ENCODE measurements at places on chromosomes 6 and 20.
A peak's percentile ranks its signal among the peaks of the same experiment; 100 is the strongest.

GRCh38 chr6:88637761-88638545 lies 325.5 kb downstream of the RNGTT start:
- no peak for DNase-seq

DNA sequence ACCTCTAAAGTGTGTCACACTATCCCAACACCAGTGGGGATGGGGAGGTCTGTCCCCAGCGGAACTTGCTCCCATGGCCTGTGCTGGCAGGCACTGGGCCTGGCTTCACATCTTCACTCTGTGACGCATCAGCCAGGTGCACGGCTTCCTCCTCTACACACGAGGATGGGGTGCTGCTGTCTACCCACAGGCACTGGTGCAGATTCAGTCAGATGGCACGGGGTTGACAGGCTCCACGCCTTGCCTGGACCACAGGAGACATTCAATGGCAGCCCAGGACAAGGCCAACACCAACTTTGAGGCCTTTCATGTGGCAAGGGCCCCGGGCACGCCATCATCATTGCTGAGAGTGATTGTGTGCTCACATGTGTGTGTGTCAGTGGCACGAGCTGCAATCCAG lies 92.4 kb downstream of the TMEM242 start:
- no peak for DNase-seq

DNA sequence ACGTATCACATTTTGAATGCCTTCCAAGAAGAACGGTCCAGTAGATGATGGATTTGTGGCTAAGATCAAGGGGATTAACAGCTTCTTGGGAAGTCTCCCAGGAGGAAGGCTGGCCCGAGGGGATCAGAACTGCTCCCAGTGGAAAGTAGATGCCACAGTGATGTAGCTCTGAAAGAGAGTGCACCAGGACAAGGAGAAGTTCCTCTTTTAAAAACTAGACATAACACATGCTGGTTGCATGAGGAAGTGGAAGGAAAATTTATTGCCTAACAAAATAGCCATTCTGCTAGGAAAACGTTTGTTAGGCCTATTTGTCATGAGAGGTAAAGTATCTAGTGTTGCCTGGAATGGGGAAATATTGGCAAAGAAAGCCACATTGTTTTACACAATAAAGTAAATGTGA lies 87.8 kb downstream of the CDH26 start:
- DNase-seq: no peak

DNA sequence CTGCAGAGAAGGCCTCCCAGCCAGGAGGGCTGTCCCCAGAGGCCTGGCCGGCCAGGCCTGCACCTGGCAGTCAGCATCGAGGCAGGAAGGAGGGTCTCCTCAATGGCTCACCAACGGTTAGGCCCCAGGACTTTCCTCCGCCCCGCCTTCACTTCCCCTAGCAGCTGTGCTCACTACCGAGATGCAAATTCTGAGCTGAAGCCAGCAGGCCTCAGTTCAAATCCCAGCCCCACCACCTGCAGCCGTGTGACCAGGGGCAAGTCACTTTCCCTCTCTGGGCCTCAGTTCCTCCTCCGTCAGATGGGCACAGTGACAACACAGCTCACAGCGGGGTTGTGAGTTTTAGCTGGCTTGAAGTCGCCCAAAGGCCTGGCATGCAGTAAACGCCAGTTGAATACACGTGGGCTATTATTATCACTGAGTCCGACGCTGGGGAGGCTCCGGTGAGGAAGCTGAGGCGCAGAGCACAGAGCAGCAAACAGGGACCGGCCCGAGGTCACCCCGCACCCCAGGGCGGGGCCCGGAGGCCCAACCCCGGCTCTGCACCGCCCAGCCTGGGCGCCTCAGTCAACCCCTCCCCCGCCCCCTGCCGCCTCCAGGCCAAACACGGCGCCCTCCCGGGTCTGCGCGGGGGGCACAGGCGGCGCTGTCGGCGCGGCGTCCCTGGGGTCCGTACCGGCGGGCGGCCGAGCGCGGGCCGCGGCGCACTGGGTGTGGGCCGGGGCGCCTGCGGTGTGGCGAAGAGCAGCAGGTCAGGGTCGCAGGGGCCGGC lies 671 bp downstream of the E2F1 start:
- DNase-seq: peak; percentile 65

DNA sequence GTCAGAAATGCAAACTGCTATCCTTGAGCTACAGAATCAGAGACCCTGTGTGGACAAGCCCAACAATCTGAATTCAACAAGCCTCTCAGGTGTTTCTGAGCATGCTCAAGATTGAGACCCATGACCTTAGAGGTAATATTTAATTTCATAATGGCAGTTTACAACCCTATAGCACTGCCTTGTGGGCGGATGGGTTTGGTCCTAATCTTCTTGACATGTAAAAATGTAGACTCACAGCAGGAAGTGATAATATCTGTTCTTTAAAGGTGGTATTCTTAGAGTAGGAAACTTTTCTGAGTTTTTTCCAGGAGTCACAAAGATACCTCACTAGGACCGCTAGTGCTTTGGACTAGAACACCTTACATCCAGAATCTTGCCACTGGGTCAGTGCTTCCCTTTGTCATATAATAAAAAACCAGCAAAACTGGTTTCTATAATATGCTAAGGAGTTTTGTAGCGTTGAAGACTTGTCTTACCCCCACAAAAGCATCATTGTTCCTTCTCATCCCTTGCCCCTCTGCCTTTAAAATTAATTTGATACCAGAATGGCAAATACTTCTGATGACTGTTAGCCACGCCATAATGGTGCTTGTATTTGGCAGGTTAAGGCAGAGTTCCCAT lies 52.6 kb downstream of the E2F3 start:
- no peak for DNase-seq

GRCh38 chr20:50642288-50642803 lies 49.0 kb downstream of the RIPOR3 start:
- DNase-seq: no peak

DNA sequence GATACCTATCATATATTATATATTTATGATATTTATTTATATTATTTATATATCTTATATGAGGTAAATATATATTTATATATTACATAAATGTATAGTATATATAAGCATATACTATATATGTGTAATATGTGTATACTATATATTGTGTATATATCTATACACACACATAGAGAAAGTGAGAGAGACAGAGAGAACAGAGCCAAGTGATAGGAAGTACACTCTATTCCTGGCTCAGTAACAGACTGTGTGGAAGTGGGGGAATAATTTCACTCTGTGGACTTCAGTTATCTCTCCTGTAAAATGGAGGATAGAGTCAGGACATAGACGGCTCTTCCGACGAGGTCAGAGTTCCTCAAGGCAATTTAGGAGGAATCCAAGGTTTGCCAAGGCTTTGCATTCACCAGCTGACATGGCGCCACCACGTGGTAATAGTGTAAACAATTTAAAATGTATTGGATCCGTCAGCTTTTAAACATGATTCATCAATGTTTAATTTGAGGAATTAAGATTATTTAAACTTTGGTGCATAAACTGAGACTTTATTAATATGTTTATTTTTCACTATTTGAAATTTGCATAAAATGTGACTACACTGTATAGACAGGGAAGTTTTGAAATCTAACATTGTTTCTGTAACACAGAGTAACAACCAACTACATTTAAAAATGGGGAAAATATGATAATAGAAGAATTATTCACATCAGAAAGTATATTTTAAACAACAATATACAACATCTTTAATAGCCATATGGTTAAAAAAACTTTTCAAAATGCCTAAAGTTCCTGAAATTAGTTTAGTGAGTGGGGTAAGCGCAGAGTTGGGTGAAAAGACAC lies 75.4 kb upstream of the TMEM244 start:
- DNase-seq: peak; percentile 33

- DNase-seq: no peak
Measured at GRCh38 chr6:48307573-48307972, 196.6 kb upstream of the PTCHD4 start.

GRCh38 chr6:160069459-160069858 lies 52.2 kb upstream of the SLC22A1 start:
- no peak for DNase-seq

GRCh38 chr6:144297511-144298100 lies 12.5 kb downstream of the UTRN start:
- no peak for DNase-seq

DNA sequence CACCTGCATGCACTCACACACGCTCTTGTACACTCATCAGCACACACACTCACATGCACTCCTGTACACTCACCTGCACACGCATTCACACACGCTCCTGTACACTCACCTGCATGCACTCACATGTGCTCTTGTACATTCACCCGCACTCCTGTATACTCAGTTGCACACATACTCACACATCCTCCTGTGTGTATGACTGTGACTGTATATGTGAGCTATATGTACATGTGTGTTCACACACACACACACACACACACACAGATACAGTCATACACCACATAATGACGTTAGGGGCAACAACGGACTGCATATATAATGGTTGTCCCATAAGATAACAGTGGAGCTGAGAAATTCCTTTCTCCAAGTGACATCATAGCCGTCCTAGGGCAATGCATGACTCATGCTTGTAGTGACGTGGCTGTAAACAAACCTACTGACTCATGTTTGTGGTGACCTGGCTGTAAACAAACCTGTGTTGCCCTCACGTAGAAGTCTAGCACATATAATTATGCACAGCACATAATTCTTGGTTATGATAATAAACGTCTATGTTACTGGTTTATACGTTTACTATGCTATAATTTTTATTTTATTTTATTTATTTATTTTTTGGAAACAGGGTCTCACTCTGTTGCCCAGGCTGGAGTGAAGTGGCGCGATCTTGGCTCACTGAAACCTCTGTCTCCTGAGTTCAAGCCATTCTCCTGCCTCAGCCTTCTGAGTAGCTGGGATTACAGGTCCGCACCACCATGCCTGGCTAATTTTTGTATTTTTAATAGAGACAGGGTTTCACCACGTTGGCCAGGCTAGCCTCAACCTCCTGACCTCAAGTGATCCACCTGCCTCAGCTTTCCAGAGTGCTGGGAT lies 22.8 kb upstream of the TAF4 start:
- peak; percentile 64 for DNase-seq

DNA sequence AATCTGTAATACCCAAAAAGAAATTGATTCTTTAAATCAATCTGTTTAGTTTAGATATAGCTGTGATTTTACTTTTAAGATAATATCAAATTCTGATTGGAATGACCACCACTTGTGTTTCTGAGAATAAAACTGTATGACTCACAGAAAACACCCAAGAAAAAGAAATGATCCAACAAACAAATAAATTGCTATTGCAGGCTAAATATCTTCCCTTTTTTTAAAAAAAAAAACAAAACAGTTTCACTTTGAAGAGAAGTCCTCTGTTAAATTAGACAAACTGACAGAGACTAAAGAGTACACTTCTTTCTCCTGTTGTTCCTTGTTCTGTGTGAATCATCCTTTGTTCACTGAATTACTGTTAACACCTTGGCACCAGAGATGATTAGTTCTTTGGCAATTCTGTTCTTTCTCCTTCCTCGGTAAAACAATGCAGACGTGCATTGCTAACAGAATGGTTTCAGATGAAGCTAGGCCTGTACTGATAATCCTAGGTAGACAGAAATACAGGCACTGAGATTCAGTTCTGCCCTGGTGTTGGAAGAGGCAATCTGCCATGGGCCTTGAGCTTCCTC lies 895.2 kb upstream of the CITED2 start:
- DNase-seq: peak; percentile 18

DNA sequence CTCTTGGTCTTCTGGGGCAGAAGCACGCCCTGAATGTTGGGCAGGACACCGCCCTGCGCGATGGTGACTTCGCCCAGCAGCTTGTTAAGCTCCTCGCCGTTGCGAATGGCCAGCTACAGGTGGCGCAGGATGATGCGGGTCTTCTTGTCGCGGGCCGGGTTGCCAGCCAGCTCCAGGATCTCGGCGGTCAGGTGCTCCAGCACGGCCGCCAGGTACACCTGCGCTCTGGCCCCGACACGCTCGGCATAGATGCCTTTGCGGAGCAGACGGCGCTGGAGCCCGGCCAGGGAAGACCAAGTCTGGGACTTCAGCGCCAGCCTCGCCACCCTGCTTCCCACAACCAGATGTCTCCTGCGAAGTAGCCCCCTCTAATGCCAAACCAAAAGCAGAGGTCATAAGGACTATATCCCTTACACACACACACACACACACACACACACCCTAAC lies 8.0 kb upstream of the SLC17A3 start:
- no peak for DNase-seq

DNA sequence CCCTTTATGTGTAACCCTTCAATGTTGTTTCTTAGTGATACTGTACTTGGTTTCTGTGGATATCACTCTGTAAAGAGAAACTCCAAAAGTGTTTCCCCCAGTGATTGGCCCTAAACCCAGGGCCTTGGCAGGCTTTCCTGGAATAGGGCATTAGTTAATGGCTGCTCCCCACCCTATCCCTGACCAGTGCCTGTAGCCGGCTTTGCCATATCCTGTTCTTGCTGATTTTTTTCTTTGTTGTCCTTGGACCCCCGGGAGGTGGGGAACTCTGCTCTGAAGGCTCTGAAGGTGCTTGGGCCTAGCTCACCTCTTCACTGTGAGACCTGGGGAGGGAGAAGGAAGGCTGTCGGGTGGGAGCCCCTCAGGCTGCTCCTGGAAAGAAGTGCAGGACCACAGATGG lies 120.1 kb downstream of the TCP11 start:
- DNase-seq: no peak

DNA sequence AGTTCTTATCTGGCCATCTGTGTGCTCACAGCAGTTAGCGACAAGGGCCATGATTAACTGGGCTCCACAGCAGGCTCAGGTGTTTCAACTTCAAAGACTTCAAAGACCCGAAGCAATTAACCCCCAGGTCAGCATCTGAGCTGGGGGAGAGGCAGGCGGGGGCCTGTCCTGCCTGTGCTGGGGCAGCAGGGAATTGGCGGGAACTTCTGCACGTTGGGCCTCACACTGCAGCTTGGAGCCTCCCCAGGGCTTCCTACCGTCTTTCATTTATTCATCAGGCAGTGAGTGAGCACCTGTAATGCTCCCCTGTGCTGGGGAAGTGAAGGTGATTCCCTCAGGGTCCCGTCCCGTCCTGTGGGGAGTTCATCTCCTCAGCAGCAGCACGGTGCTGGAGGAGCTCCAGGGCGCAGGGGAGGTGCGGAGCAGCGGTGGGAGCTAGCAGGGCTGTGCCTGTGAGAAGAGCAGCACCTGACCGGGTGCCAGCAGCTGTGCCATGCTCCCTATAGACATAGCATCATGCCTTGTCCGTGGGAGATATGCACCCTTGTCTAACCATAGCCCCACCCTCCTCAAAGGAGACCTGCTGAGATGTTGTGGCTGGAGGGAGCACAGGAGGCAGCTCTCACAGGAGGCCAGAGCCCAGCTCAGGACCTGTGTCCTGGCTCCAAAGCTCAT lies 51.8 kb upstream of the FRMD1 start:
- peak; percentile 6 for DNase-seq

GRCh38 chr6:64815718-64816117 lies 891.3 kb downstream of the EYS start:
- DNase-seq: no peak

GRCh38 chr6:148704400-148705246 lies 42.2 kb upstream of the UST start:
- DNase-seq: no peak

- no peak for DNase-seq
Measured at GRCh38 chr6:25960734-25961133, 1.9 kb upstream of the TRIM38 start.

DNA sequence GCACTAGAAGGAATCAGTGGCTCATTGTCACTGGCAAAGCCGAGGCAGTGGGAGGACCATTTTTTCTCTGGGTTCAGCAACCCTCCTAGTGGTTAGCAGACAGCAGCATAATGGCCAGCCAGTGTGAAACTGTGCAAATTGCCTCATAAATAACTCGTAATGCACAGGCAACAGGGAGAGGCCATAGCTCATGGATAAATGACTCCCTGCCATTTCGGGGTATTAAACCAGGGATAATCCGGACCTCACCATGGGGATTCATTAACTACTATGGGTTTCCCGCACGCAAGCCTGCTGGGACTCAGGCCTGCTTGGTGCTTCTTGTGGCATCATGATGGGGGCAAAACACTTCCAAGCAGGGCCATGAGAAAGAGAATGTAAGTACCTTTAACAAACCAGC lies 158.2 kb upstream of the CHD6 start:
- DNase-seq: no peak

Data from AG20443 (cell line).